ENCODE measurements at places on chromosomes 6 and 20.

- no peak for DNase-seq
Observed at GRCh38 chr6:107607116-107607515, 117.2 kb downstream of the SOBP start.

- DNase-seq = no peak
Observed at GRCh38 chr20:77231-77630, 10.2 kb upstream of the DEFB125 start.

- no peak for DNase-seq
Observed at GRCh38 chr6:170041526-170041925, 249.4 kb downstream of the DLL1 start.

- DNase-seq = no peak
Observed at GRCh38 chr6:170244721-170245474, 46.0 kb downstream of the DLL1 start.

DNA sequence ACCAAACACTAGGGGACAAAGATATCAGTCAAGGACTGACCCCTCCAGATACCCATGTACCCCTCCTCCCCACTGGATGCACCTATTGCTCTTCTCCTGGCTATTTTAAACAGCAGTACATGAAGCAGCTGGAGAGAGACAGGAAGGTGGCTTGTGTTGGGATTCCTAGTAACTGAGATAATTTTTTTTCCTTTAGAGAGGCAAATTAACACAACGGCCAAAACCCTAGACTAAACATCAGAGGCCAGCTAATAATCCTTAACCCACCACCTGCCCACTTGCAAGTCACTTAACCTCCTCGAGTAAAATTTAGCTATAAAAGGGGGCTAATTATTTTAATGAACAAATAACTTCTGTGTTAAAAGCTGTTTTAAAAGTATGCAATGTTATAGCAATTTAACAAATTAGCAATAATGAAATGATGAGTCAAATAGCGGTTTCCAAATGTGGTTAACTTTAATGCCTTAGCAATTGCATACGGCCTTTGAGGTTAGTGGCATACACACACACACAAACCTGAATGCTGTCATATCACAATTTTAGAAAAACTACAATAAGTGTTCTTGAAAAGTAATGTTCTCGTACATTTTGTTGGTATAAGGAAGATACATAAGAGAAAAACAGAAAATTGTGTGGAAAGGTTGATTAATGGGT, 151.7 kb downstream of the FRK start:
- no peak for DNase-seq

- no peak for DNase-seq
Observed at GRCh38 chr6:64252256-64252655, 616.7 kb downstream of the PHF3 start.

- no peak for DNase-seq
Observed at GRCh38 chr20:40019510-40019909, 669.5 kb downstream of the MAFB start.

GRCh38 chr20:41524980-41525613, 93.1 kb downstream of the CHD6 start:
- peak; percentile 2 for DNase-seq

GRCh38 chr6:1586861-1587450, 22.8 kb upstream of the FOXC1 start:
- DNase-seq = no peak

- DNase-seq = peak; percentile 34
Observed at GRCh38 chr20:23143098-23143497, 57.0 kb upstream of the CD93 start.

- DNase-seq = no peak
Observed at GRCh38 chr6:146909886-146910285, 294.3 kb upstream of the STXBP5 start.

DNA sequence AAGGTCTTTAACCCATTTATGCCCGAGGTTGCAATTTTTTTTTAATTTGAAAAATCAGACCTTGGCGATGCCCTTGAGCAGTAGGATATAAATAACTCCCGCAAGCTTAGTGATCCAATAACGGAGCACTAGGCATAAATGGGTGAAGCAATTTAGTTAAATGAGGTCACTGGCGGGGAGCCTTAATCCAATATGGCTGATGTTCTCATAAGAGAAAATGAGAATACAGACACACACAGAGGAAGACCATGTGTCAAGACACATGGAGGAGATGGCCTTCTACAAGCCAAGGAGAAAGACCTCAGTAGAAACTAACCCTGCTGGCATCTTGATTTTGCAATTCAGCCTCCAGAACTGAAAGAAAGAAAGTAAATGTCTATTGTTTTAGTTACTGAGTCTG, 735 bp downstream of the SIRPG start:
- DNase-seq = no peak

- no peak for DNase-seq
Observed at GRCh38 chr20:57653910-57654309, 33.7 kb upstream of the ZBP1 start.

DNA sequence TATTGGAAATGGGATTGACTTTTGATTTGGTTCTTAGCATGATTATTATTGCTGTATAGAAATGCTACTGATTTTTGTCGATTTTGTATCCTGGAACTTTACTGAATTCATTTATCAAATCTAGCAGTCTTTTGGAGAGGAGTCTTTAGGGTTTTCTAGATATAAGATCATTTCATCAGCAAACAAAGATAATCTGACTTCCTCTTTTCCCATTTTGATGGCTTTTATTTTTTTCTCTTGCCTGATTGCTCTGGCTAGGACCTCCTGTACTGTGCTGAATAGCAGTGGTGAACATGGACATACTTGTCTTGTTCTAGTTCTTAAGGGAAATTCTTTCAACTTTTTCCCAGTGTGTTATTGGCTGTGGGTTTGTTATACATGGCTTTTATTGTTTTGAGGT, 64.6 kb downstream of the ZC2HC1B start:
- no peak for DNase-seq

GRCh38 chr6:63797721-63798120, 162.1 kb downstream of the PHF3 start:
- no peak for DNase-seq

DNA sequence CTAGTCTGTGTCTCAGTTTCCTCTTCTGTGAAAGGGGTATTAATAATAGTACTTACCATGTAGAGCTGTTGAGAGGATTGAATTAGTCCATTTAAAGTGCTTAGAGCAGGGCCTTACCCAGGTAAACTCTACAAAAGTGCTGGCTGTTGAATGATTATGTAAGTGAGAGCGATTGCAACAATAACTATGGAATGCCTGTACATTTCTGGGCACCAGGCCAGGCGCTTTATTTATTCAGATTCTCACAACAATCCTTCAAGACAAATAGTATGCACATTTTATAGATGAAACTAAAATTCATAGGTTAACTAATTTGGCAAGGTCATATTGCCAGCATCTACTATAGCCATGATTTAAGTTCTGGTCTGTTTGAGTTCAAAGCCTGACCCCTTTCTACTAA, 78.3 kb upstream of the MMS22L start:
- DNase-seq = no peak

DNA sequence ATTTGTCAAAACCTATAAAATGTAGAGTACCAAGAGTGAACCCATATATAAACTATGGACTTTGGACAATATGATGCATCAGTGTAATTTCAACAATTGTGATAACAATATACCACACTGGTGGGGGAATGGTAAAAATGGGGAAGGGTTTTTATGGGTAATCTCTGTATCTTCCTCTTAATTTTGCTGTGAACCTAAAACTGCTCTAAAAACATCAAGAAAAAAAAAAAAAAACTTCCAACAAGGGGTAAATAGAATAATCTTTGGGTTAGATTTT, 592.0 kb upstream of the ADGRB3 start:
- no peak for DNase-seq

- DNase-seq = no peak
Observed at GRCh38 chr6:101826678-101827077, 433.2 kb downstream of the GRIK2 start.

GRCh38 chr6:31419842-31420241, 16.4 kb downstream of the MICA start:
- no peak for DNase-seq

DNA sequence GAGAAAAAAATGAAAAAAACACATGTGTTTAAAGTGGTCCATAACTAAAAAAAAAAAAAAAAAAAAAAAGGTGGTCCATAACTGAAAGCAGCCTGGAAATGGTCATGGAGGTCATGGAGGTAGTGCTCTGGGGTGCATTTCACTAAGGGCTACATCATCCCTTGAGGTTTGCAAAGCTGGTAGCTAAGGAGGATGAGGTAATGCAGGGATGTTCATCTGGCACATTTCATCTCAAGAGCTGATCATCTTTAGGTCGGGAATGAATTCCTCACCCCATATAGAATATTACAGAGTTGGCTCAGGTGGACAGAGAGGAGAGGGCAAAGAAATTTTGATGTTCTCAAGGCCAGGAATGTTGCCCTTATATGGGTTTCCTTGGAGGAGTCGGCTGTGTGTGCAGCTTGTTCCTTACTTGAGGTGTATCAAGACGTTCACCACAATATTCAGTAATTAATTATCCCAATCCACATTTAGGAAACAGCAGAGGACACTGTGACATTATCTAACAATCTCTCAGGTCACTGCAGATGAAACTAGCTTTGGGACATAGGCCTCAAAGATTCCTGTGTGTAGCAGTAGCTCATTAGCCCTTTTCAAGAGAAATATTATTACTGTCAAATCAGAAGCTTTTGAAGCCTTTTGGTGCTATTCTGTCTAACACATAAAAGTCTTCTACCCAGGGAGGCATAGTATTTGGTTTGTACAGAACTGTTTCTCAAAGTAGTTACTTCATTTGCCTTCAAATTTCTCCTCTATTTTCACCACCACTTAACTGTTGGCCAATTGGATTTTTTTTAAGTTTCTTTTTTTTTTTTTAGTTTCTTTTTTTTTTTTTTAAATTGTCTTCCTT, 46.8 kb downstream of the CYP24A1 start:
- no peak for DNase-seq

GRCh38 chr6:84623956-84624680, 140.3 kb downstream of the TBX18 start:
- peak; percentile 70 for DNase-seq

GRCh38 chr20:33803921-33804337, 7.2 kb upstream of the CHMP4B start:
- DNase-seq = no peak

DNA sequence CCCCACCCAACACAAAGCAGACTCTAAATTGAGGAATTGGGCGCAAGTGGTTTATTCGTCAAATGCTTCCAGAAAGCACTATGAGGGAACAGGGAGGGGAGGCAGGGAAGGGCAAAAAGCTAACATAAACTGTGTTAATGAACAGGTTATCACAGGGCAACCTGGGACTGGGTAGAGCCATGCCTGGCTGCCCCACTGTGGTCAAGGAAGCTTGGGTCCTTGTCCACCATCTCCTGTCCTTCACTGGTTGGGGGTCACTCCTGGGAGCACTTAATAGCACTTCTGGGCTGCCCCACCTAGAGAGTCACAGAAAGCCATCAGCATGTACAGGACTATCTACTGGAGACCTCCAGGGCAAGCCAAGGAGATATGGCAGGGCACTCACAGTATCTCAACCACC, 102.3 kb downstream of the LINC00237 start:
- no peak for DNase-seq

DNA sequence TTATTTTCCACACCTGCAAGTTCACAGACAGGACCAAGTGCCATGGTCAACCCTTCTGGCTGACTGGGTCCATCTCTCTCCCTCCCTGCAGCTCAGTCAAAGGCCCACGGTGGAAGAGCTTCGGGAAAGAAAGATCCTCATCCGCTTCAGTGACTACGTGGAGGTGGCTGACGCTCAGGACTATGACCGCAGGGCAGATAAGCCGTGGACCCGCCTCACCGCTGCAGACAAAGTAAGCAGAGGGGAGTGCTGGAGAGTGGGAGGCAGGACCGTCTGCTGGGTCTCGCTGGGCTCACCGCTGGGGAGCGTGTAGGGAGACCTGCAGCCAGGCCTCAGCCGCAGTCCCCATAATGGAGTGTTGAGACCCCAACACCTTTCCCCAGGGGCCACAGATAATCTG, 45.0 kb downstream of the TBC1D7 start:
- DNase-seq = no peak

DNA sequence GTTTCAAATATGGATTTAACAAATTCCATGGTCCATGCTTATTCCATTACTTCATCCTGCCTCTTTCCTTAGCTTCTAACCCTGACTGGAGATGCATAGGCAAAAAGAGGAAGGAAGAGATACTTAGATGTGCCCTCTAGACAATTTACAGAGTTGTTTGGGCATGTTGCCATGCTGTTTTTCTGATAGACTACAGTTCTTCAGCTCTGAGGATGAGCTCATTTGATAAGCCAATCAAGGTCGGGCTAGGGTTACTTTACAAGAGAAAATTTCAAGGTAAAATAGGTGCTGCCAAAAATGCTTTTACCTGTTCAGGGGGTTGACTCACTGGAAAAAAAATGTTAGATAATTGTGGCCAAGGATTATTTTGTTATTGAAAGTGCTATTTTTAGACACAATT, 5.9 kb downstream of the HCRTR2 start:
- no peak for DNase-seq

GRCh38 chr20:50062006-50062838, 50.7 kb downstream of the UBE2V1 start:
- DNase-seq = no peak

GRCh38 chr6:151007076-151007475, 141.6 kb downstream of the MTHFD1L start:
- no peak for DNase-seq

DNA sequence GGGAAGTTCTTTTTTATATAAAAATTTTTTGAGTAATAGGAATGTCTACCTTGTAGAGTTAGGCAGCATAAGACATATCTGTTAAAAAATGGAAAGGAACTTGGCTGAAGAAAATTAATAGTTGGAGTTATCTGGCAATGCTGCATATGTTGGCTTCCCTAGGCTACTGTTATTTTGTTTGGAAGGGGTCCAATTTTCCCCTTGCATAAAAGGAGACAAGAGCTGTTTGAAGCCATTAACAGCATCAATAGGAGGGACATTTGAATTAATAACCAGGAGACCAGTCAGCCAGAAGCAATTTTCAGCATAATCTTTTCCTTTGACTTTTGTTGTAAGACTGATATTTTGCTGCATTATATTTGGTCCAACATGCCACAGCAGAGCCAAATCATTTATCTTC, 80.9 kb upstream of the TAB2 start:
- no peak for DNase-seq

DNA sequence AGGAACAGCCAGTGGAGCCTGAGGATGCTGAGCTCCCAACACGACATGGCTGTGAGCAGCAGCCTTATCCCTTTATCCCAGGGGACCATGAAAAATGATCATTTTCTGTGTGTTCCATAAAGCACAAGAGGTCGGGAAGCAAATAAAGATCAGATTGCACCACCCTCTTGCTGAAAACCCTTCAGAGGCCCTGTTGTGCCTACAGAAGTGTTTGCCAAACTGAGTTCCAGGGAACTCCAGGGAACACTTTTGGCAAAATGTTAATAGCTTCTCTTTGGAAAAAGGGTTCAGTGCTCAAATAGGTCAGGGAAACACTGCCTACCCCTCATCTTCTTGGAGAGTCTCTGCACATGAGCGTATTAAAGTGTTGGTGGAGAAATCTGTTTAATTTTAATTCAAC, 24.4 kb downstream of the ARMC2 start:
- DNase-seq = no peak

- DNase-seq = no peak
Observed at GRCh38 chr20:39092733-39093410, 130.7 kb downstream of the DHX35 start.

GRCh38 chr20:61611401-61612180, 359.5 kb downstream of the CDH4 start:
- DNase-seq = no peak

Measured in kidney epithelial cell (primary cell).